Muscle of leg (tissue), 16 donors: ENCODE measurements at places on chromosomes 4 and X.

- DNase-seq: peak; percentile 78
Observed at GRCh38 chrX:151694661-151695582, at the start of gene PRRG3. TSS of gene PRRG3 (plus strand) at chrX:151695458. CDS start at chrX:151698815, 3,357 bp downstream.

- no peak for DNase-seq
Observed at GRCh38 chr4:91497892-91498291, 805.9 kb upstream of the GRID2 start.

DNA sequence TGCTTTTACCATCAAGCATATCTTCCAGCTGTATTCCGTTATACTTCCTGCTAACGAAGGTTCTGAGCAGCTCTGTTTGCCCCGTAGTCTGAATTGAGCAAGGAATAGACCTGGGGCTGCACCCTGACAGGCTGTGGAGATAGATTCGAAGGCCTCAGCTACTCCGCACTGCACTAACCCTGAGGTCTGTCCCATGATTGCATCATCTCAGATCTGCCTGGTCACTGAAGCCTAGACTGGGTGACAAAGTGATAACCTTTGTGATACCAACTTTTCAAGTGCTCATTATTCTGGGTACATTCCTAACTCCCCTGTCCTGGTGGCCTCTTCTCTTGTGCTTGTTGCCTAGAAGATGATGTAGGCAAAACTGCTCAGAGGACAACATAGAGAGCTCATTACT, 29.9 kb upstream of the PGRMC1 start:
- no peak for DNase-seq

GRCh38 chr4:108003982-108004515, 14.4 kb downstream of the HADH start:
- no peak for DNase-seq

DNA sequence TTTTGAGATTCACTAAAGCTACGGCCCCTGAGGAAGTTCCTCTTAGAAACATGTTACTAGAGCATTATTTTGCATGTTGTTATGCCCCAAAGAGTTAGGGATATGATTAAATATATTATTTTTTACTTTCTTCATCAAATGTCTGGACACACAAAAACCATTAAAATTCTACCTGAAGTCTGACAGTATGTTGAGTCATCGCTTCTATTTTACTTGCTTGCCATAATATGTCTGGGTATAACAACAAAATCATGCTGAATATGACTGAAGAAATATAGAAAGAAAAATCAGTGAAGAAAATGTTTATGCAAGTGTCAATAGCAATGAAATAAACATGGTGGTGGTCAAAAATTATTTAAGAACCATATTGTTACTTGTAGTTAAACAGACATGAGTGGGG, 1818.5 kb upstream of the ADGRL3 start:
- DNase-seq: no peak

GRCh38 chrX:154981116-154981411, 41.5 kb downstream of the F8 start:
- no peak for DNase-seq

GRCh38 chr4:122775039-122775438, 42.5 kb downstream of the BBS12 start:
- DNase-seq: no peak

- no peak for DNase-seq
Observed at GRCh38 chr4:151454513-151454912, 45.5 kb downstream of the FHIP1A start.

DNA sequence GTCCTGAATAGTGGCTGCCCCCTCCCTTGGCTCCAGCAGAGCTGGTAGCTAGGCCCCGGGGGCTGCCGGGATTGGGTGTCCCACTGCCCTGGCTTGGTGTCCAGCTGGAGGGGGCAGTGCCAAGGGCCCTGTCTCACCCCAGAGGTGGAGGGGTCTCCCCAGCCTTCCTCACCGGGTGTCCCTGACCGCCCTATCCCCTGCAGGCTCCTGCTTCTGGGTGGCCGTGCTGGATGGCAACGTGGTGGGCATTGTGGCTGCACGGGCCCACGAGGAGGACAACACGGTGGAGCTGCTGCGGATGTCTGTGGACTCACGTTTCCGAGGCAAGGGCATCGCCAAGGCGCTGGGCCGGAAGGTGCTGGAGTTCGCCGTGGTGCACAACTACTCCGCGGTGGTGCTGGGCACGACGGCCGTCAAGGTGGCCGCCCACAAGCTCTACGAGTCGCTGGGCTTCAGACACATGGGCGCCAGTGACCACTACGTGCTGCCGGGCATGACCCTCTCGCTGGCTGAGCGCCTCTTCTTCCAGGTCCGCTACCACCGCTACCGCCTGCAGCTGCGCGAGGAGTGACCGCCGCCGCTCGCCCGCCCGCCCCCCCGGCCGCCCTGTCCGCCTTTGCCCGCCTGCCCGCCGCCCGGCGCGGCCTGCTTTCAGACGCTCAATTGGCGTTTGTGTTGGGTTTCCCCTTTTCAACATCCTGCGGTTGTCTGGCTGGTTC, 4.6 kb downstream of the NAT8L start:
- no peak for DNase-seq

- DNase-seq: no peak
Observed at GRCh38 chr4:5964030-5964429, 54.2 kb downstream of the C4orf50 start.

DNA sequence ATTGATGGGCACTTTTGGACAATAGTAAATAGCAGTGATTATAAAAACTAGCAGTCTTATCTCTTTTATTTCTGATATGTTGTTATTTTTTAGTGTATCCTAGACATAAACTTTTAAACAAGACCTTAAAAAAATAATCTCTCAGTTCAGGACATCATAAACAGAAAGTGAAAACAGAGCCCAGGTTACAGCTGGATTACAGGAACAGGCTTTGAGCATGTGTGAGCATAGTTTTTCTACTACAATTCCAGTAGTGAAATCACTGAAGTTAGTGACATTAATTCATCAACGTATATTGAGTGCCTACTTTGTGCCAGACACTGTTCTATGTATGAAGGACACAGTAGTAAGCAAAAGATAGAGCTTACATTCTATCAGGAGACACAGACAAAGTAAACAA, 16.9 kb downstream of the TRIM75 start:
- no peak for DNase-seq

DNA sequence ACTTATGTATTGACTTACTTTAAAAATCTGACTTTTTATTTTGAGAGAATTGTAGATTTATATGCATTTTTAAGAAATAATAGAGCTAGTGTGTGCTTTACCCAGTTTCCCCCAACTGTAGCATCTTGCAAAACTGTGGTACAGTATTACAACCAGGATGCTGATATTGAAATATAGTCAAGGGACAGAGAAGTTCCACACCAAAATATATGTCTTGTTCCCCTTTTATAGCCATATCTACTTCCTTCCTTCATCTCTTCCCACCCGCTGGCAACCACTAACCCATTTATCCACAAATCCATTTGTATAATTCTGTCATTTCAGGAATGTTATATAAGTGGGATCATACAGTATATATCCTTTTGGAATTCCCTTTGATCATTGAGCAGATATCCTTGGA, 16.8 kb downstream of the KDM6A start:
- DNase-seq: no peak

DNA sequence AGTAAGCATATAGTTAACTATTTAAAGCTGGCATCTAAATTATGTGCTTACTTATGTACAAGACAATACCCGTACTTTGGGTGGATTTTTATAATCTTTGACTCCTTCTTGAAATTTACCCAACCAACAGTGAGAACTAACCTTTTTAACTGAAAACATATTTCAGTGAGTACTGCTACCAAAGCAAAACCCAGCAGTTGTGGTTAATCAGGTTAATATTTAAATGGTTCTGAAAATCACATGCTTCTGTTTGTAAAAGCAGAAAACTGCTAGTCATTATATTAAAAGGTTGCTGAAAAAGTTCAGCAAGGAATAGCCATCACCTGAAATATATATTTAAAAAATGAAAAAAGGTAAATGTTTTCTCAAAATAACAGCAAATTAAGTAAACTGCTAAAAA, 20.0 kb downstream of the UBE2D3 start:
- no peak for DNase-seq

DNA sequence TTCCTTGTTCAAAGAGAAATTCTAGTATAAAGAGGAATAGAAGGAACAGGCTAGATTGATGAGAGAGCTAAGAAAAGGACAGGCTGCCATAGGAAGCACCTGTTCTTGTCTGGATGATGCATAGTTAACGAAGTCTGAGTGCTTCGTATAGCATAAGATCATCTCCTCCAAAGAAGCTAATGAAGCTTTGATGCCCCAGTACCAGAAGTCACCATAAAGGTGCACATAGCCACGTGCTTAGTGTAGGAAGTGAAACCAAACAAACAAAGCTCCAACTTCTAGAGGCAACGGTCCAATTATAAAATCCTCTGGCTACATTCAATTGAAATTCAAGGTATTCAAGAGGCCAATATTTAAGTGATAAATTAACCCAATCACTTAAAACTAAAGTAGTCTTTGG, 31.0 kb downstream of the AFAP1 start:
- no peak for DNase-seq

GRCh38 chrX:13485167-13485566, 84.2 kb upstream of the EGFL6 start:
- no peak for DNase-seq

- peak; percentile 34 for DNase-seq
Observed at GRCh38 chr4:177229331-177229730, 80.3 kb upstream of the NEIL3 start.

DNA sequence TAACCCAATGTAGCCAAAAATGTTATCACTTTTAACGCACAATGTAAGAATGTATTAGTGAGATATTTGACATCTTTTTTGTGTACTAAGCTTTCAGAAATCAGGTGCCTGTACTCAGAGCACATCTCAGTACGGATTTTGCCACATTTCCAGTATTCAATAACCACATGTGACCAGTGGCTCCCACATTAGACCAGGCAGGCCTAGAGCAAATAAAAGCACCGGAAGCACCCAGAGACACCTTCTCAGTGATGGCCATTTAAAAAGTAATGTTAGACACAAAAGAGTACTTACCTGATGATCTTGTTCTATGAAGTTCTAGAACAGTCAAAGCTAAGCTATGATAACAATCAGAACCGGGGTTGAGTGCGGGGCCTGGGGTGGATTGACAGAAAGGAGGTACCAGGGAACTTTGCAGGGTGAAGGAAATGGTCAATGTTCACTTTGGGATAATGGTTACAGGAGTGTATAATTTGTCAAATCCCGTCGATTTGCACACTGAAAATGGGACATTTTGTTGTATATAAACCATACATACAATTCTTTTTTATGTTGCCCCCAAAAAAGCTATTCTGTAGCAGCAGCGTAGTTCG, 1.2 kb downstream of the CTPS2 start:
- DNase-seq: no peak

GRCh38 chr4:1747603-1747967, 26.3 kb downstream of the TACC3 start:
- DNase-seq: no peak

- no peak for DNase-seq
Observed at GRCh38 chrX:11131146-11131545, 20.0 kb downstream of the HCCS start.

DNA sequence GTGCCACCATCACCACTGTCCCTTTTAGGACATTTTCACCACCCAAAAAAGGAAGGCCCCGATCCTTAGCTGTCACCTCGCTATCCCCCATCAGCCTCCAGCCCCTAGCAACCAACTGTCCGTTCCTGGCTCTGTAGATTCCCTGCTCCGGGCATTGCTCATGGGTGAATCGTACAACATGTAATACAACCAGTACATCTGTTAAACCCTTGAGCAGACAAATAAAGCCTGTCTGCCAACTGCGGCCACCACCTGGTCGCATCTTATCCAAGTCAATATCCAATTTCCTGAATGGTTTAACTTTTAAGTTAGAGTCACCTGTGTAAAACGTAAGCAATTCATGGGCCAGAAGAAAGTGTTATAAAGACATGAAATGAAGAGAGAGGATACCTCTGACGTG, 251.9 kb downstream of the AFAP1 start:
- DNase-seq: no peak
